ENCODE measurements at places on chromosomes 2 and 18. TPM values are rescaled to one million over a fixed set of nuclear protein-coding genes. Genes with fewer than 3 reads are reported as not detected.

Gene RAB27B
- polyA plus RNA-seq, result 2.5 TPM

DNA sequence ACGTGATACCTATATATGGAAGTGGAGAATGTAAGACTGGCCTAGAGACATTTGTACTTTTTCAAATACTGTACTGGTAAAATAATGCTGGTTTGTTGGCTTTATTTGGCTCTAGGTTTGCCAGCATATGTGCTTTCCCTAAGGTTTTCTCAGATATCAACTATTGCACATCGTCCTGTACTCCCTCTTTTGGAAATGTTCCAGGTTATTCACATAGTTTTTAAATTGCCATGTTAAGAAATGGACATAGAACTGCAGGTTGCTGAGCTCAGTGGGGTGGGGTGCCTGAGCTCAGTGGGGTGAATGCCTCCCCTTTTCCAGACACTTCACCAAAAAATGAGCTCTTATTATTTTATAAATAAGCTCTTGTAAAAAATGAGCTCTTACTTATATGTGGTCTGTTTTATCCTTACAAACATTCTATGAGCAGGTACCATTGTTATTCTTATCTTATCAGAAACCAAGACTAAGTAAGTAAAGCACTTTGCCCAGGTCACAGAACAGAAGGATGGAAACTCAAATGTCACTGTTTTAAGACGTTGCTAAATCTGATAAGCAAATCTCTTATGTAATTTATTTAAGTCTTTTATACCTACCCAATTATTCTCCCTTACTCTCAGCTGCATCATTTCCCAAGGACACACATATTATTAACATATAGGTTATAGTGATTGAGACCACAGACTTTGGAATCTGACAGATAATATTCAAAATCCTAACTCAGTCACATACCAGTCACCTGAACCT lies 99.0 kb downstream of the CPS1 start:
- DNase-seq, result no peak

DNA sequence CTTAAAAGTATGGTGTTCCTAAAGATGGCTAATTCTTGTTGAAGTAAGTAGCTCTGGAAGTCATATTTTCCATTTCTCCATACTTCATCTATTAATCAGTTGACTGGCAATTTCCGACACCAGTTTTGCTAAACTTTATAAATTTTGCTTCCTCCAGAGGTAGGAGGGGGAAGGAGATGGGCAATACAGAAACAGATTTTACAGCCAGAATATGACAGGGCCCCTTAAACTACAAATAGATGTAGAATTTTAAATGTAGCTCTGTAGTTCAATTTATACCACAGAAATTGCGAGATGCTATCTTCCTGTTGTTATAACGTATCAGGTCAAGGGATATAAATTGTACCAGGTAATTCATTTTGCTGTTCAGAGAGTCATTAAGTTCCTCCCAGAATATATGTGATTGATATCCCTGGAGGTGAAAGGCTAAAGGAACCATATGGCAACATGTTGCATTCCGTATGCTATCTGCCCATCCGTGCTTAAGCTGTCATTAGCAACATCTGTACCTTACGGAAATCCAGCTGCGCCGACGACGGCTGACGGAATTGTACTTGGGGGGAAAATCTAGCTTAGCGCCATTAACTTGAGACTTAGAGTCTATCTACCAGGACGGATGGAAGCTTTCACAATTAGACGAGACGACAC lies 8.4 kb upstream of the NR4A2 start:
- DNase-seq, result no peak

DNA sequence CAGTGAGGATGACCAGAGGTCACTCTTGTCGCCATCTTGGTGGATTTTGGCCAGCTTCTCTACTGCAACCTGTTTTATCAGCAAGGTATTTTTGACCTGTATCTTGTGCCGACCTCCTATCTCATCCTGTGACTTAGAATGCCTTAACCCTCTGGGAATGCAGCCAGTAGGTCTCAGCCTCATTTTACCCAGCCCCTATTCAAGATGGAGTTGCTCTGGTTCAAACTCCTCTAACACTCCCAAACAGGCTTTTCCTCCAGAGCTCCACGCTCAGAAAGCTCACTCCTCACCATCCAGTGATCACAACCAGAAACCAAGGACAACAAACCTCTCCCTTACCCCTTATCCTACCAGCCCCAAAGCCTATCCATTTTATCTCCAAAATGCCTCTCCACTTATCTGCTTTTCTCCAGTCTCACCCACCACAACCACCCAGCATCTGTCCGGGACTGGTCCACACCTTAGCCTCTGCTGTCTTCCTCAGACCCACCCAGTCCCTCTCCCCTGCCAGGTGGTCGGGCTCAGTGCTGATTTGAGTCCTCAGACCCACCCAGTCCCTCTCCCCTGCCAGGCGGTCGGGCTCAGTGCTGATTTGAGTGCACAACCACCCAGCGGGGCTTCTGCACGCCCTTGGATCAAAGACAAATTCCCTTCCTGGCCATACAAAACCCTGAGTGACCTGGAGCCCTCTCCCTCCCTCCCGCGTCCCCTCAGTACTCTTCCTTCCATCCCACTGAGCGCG lies 11.7 kb upstream of the SMAD7 start:
- DNase-seq, result no peak

- DNase-seq, result no peak
Measured at GRCh38 chr2:54845514-54845913, 122.1 kb downstream of the EML6 start.

GRCh38 chr18:13246121-13246520 lies 27.6 kb downstream of the LDLRAD4 start:
- no peak for DNase-seq
